HepG2 (cell line): ENCODE measurements at places on chromosomes 12 and 14. TPM values are rescaled to one million over a fixed set of nuclear protein-coding genes. Genes with fewer than 3 reads are reported as not detected.

DNA sequence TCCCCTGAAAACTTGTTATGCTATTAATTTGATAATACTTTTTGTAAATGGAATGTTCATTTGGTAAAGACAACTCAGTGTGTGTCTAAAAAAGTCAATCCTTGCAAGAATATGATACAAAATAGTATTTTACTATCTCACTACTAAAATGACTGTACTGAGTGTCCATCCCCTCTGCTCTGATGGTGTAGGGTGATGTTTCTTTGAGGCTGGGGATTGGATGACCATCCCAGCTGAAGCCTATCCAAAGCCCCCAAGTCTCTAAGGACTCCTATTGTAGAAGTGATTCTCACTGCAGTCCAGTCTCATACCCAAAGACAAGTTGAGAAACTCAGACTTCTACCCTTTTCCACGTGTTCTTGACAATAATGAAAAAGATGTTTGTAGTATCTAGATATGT lies 1128.4 kb downstream of the BCL11B start:
- H3K36me3 ChIP-seq = no peaks in the 10 kb centered on the region
- H3K27ac ChIP-seq = no peak overlapping the region

GRCh38 chr14:49679271-49679670 lies 8.7 kb downstream of the POLE2 start:
- H3K27me3 ChIP-seq = no peaks in the 10 kb centered on the region
- H3K27ac ChIP-seq = no peak overlapping the region
- DNase-seq = no peak
- H3K36me3 ChIP-seq = peaks cover 4% of the 10 kb centered on the region
- no peak overlapping the region for H3K4me3 ChIP-seq
- H3K4me1 ChIP-seq = no peaks in the 10 kb centered on the region

DNA sequence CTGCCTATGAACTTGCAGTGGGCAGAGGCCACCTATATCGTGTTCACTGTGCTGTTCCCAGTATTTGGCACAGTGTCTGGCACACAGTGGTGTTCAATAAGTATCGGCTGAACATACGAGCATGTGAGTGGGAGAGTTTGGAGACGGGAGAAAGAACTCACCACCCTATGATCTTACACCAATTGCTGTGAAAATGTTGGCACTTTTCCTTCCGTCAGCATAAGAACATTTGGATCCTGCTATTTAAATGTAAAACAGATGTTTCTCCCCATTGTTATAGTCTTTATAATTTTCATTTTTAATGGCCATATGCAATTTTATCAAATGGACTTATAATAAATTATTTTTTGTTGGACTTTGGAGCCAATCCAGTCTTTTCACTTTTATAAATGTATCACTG lies 144.4 kb downstream of the EFCAB11 start:
- no peak overlapping the region for H3K27ac ChIP-seq
- no peak overlapping the region for H3K4me3 ChIP-seq
- DNase-seq = no peak
- peaks cover 5% of the 10 kb centered on the region for H3K4me1 ChIP-seq
- H3K36me3 ChIP-seq = no peaks in the 10 kb centered on the region

- peaks cover 21% of the 10 kb centered on the region; the same call in 2 of the 3 replicates for H3K27me3 ChIP-seq
- H3K4me3 ChIP-seq = no peak overlapping the region
- no peak for DNase-seq
- H3K27ac ChIP-seq = no peak overlapping the region
Measured at GRCh38 chr12:108342985-108343384, 3.9 kb upstream of the CMKLR1 start.

- no peak for DNase-seq
- no peaks in the 10 kb centered on the region for H3K27me3 ChIP-seq
- no peak overlapping the region for H3K4me3 ChIP-seq
- H3K27ac ChIP-seq = no peak overlapping the region
Measured at GRCh38 chr12:132529156-132529839, 39.3 kb downstream of the FBRSL1 start.

GRCh38 chr12:64097366-64098105 lies 124.6 kb downstream of the KICS2 start:
- peaks cover 8% of the 10 kb centered on the region; the same call in 1 of the 3 replicates for H3K36me3 ChIP-seq
- no peaks in the 10 kb centered on the region for H3K4me1 ChIP-seq
- no peak overlapping the region for H3K4me3 ChIP-seq
- H3K27me3 ChIP-seq = no peaks in the 10 kb centered on the region
- H3K27ac ChIP-seq = no peak overlapping the region

- no peak for DNase-seq
- no peak overlapping the region for H3K27ac ChIP-seq
- no peaks in the 10 kb centered on the region for H3K27me3 ChIP-seq
Measured at GRCh38 chr14:44640416-44640815, 133.3 kb upstream of the FSCB start.

DNA sequence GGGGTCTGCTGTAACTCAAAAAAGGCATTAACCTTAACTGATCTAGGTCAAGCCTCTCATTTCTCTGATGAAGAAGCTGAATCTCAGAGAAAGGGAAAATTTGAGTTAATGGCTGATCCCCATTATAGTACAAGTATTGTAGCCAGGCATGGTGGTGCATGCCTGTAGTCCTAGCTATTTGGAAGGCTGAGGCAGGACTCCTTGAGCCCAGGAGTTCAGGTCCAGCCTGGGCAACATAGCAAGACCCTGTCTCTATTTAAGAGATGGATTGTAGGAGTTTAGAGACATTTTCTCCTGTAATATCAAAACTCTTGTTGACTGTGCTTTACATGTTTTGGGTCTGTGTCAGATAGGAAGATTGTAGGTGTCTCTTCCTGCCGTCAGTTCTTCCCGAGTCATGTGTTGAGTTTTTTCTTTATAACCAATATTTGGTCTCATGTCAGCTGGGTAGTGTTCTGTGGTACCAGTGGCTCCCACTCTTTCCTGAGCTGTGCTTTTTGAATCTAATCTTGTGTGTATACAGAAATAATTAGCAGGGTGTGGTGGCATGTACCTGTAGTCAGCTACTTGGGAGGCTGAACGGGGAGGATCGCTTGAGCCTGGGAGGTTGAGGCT lies 8.6 kb downstream of the COPZ1 start:
- H3K27me3 ChIP-seq = no peaks in the 10 kb centered on the region
- no peak overlapping the region for H3K27ac ChIP-seq
- no peak overlapping the region for H3K4me3 ChIP-seq
- peaks cover 77% of the 10 kb centered on the region for H3K4me1 ChIP-seq
- no peak for DNase-seq

DNA sequence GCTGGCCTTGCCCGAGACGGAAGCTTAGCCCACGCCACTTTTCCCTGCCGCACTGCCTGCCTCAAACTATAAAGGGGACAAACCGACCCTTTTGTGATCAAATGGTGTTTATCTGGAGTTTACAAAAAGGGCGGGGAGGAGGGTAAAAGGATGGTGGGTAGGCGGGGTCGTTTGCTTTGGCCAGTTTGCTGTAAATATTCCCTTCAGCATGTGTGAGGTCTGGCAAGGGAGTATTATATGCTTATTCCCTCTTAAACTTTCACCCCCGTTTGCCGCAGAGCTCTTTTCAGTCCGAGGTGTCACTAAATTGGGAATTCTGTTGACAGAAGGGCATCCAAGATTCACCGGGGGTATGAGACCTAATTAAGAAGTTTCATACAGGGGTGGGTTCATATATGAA lies 3.8 kb upstream of the TBX3 start:
- no peaks in the 10 kb centered on the region; the same call in 2 of the 3 replicates for H3K27me3 ChIP-seq
- H3K36me3 ChIP-seq = no peaks in the 10 kb centered on the region
- H3K4me1 ChIP-seq = peaks cover 21% of the 10 kb centered on the region

The RPGRIP1 gene
- 0.47 and 1.1 TPM in 2 replicates for polyA plus RNA-seq

The COX8C gene
- not detected in 2 replicates for polyA plus RNA-seq

The RERGL gene
- polyA plus RNA-seq = not detected in 2 replicates

The TAS2R9 gene
- not detected in 2 replicates for polyA plus RNA-seq

The ABCC9 gene
- polyA plus RNA-seq = not detected in 2 replicates
